ENCODE measurements at places on chromosomes 4 and X. TPM values are rescaled to one million over a fixed set of nuclear protein-coding genes. Genes with fewer than 3 reads are reported as not detected.

DNA sequence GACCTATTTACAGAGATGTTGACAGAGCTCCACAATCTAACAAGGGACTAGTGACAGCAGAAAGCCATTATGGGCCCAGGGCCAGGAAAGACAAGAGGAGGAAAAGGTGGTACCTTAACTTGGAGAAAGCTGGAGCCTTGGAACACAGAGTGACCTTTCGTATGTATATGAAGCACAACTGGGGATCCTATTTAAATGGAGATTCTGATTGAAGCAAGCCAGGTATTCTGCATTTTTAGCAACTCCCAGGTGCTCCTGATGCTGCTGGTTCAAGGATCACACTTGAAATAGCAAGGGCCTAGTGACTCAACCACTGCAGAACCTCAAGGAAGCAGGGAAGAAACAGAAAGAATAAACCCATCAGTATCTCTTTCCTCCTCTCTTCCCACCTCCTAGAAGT, 99.4 kb downstream of the TMEM47 start:
- DNase-seq: no peak

DNA sequence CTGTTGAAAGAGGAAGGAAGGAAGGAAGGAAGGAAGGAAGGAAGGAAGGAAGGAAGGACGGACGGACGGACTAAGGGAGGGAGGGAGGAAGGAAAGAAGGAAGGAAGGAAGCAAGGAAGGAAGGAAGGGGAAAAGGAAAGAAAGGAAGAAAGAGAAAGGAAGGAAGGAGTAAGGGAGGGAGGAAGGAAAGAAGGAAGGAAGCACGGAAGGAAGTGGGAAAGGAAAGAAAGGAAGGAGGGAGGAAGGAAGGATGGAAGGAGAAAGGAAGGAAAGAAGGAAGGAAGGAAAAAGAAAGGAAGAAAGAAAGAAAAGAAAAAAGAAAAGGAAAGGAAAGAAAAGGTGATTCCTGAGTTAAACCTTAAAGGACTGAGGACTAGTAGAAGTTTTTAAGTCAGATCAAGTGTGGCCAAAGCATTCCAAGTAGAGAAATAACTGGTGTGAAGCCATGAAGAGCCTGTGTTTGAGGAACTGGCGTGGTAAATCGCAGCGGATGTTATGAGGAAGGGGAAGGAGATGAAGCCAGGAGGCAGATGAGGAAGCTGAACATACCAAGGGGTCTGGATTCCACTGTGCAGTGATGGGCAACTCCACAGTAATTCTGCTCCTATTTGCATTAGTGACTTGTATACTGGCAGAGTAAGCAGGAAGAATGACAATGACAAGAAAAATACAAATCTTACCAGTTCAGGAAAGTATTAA, 163.5 kb downstream of the MGST2 start:
- DNase-seq: no peak

DNA sequence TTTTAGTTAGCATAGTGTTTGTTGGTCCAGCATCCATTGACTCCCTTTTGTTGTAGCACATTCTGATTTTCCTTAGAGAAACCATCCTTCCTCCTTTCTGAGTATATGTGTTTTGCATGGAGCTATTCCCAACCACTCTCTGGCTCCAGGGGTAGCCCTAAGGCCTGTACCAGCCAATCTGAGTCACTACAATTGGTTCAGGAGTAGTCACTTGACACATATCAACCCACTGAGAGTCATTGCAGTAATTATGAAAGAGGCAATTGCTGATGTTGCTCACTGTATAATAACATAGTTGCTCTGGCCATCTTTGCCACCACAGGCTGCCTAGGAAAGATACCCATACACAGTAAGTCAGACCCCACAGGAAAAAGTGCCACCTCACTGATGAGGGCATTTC, 71.2 kb upstream of the GRID2 start:
- DNase-seq: no peak

GRCh38 chr4:113822555-113823290, 61.2 kb upstream of the CAMK2D start:
- DNase-seq: no peak

DNA sequence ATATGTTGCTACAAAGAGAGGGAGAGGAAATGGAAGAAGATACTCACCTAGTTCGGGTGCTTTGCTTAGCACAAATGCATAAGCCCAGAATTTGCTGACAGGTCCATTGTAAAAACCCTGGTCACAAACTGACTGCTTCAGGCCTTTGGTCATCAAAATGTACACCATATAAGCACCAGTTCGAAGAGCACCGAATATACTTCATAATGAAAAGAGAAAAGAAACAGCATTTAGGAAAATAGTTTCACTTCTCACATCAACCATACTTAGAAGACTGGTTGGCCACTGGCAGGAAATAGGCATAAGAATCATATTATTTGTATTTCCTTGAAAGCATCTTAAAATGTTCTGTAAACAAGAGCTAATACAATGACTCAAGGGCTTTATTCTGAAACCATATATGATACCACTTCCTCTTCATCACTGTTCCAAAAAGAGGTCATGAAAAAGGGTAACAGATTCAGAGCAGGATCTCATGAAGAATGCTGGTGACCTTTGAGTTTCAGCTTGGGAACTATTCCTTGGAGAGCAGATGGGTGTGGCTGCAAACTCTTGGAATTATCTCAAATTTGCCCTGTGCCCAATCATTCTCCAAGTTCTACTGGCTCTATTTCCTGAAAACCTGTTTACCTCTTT, 138.7 kb downstream of the ELOVL6 start:
- DNase-seq: no peak

DNA sequence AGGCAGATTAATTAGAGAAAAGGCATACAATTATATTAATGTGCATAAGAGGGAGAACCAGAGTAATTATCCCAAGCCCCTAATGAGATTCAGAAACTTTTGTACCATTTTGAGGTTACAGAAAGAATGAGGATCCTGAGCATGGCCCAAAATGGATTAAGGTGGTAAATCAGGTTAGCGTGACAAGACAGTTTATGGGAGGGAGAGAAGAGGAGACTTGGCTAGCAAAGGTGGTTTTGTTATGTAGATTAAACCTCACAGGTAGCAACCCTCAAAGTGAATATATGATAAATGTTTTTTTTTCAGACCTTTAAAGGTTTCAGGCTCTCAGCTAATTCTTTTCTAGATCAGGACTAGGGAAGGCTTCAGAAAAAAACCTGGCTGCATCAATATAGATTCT, 781.8 kb downstream of the FAM133A start:
- DNase-seq: no peak

- no peak for DNase-seq
These were observed 209.5 kb downstream of the PCDH7 start for GRCh38 chr4:30929649-30930048.

- no peak for DNase-seq
These were observed 94.5 kb downstream of the RAPGEF2 start for GRCh38 chr4:159197260-159197884.

CT45A5 gene
- not detected for total RNA-seq

ERAS gene
- total RNA-seq: not detected

SCML2 gene
- 2.3 TPM for total RNA-seq

RIPPLY1 gene
- not detected for total RNA-seq

MAP7D2 gene
- total RNA-seq: under 0.01 TPM
